ENCODE measurements at places on chromosomes 7 and 10. TPM values are rescaled to one million over a fixed set of nuclear protein-coding genes. Genes with fewer than 3 reads are reported as not detected.
A peak's percentile ranks its signal among the peaks of the same experiment; 100 is the strongest.

DNA sequence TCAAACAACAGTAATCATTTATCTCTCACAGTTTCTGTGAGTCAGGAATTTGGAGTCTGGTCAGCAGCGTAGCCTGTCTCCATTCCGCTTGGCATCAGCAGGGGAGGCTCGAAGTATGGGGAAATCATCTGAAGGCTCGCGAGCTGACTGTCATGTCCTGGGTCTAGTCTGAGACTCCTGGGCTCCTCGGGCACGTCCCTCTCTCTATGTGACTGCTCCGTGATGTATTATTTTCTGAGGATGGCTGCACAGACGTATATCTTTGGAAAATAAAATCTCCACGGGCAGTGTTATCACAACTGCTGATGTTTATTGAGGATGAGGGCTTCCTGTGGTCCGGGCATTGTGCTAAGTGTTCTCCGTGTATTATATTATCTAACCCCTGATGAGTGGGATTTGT lies 23.3 kb upstream of the PCGF5 start:
- no peak for DNase-seq

- peak; percentile 67 for DNase-seq
Measured at GRCh38 chr10:128062881-128063563, 63.2 kb downstream of the MKI67 start.

GRCh38 chr10:100647928-100648327 lies 97.5 kb upstream of the PAX2 start:
- DNase-seq, result no peak

- DNase-seq, result peak; percentile 86
Measured at GRCh38 chr7:71019706-71020105, 112.2 kb upstream of the GALNT17 start.

DNA sequence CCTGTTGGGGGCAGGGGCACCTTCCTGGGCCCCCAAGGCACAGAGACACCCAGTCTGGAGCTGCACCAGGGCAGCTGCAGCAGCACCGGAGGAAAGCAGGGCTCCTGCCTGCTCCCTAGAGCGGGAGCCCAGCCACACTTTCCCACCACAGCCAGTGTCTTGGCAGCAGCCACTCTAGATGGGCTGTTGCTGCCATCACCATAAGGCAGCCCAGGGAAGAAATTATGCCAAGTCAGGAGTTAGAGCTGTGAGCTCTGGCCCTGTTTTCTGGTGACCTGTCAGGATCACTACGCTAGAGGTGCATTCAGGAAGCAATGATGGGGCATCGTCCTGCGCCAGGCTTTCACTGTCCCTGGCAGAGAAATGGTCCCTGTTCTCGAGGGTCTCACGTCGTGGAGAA lies 38.0 kb upstream of the ZNRF2 start:
- no peak for DNase-seq

DNA sequence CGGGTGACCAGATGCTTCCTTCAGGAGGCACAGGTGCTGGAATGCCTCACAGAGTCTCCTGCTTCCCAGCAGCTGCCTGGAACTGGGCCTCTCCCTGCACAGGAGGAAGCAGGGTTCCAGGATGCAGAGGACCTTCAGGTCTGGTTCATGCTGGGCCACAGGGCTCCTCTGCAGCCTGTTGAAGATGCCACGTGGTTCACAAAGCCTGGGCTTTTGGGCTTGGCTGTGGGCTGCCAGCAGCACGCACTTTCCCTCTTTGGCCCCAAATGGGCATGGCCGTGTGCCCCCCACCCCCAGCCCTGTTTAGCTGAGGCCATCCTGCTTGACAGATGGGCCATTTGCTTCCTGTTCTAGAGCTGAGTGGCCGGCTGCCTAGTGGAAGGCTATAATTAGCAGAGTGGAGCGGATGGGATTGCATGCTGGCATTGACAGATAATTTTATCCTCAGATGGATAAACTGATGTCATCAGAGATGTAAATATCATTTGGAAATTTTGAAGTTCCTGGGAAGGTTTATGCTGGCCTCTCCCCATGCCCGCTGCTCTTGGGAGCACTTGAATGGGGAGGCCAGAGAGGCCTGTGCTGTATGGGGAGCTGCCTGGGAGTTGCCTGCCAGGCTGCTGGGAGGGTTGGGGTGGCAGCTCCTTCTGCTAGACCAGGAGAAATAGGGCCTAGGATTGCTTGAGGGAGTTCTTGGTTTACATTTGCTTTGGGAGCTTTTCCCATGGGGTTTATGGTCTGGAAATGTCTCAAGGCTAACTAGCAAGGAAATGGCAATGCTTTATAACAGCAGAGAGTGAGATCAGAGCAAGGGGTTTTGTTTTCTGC lies 28.2 kb downstream of the TSPAN15 start:
- peak; percentile 80 for DNase-seq

DNA sequence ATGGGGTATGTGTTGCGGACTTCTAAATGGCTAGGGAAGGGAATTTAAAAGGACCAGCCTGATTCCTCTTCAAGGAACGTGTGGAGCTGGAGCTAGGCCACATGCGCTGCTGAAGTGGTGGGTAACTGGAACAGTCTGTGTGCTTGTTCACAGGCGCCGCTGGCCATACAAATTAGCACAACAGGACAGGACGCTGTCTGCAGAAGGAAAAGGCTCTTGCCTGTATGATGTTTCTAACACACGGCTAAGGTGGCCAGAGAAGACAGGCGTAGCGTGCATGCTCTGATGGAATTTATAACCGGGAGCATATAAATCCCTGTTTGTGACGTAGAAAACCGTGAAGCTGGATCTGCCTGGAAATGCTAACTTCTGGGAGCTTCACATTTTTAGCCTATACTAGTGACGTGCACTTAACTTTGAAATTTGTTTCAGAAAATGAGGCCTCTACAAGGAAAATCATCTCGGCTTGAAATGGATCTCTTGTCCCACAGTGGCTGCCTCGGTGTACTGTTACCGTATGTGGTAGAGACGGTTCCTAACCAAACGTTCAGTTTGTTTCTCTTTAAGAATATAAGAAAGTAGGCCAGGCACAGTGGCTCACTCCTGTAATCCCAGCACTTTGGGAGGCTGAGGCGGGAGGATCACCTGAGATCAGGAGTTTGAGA lies 569.4 kb downstream of the PTPRN2 start:
- peak; percentile 23 for DNase-seq

DNA sequence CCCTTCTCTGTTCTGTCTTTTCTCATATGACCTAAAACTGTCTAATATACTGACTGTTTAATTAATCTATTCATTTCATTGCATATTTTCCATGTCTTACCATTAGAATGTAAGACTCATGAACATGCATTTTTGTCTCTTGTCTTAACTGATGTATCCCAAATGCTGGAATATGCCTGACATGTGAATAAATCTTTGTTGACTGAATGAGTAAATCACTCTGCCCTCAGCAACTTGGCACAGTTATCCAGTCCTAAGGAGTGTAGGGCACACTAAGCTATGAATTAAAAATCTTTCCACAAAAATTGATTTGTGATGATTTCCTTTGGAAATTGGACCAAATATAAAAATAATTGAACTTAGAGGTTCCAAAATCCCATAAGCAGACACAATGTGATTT lies 111.3 kb downstream of the ETV1 start:
- no peak for DNase-seq

- no peak for DNase-seq
Measured at GRCh38 chr7:149690688-149691446, 82.5 kb downstream of the ZNF467 start.

- no peak for DNase-seq
Measured at GRCh38 chr7:128815289-128815942, 14.8 kb upstream of the FLNC start.

- DNase-seq, result no peak
Measured at GRCh38 chr7:43076606-43077005, 35.8 kb upstream of the HECW1 start.

- DNase-seq, result no peak
Measured at GRCh38 chr7:133741703-133742102, 385.4 kb upstream of the LRGUK start.

GRCh38 chr10:129836253-129836652 lies 127.8 kb downstream of the EBF3 start:
- no peak for DNase-seq

DNA sequence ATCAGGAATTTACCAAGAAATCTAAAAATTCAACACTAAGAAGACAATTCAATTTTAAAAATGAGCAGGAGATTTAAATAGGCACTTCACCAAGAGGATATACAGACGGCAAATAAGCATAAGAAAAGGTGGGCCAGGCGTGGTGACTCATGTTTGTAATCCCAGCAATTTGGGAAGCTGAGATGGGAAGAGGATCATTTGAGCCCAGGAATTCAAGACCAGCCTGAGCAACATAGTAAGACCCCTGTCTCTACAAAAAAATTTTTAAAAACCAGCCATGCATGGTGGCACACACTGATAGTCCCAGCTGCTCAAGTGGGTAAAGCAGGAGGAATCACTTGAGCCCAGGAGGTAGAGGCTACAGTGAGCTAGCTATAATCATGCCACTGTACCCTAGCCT lies 3.5 kb upstream of the AKR1D1 start:
- DNase-seq, result no peak

GRCh38 chr10:62650411-62650810 lies 154.1 kb upstream of the ADO start:
- no peak for DNase-seq

GRCh38 chr10:62109587-62110293 lies 158.9 kb downstream of the RTKN2 start:
- DNase-seq, result no peak

DNA sequence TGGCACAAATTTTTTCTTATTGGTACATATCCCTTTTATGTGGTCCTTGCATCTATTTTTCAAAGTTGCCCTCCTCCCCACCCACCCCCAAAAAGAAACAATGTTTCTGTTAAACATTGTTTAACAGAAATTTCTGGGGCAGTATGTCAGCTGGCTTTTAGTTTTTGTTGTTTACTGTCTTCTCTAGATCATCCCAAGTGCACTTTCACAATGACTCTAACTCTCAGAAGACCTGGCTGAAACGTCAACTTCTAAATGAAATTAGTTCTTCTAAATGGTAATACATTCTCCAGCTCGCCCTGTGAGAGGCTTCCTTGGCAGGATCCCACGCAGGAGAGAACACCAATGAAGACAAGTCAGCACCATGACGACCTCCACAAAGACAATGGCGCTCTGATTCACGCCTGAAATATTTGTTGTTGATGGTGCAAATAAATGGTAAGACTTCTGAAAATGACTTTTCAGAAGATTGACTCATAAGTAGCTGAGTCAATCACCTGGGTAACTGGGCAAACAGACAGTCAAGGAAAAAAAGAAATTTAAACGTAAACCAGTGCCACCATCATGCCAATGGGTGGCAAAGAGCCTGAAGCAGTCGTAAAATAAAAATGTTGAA lies 293.7 kb downstream of the FZD1 start:
- no peak for DNase-seq

DNA sequence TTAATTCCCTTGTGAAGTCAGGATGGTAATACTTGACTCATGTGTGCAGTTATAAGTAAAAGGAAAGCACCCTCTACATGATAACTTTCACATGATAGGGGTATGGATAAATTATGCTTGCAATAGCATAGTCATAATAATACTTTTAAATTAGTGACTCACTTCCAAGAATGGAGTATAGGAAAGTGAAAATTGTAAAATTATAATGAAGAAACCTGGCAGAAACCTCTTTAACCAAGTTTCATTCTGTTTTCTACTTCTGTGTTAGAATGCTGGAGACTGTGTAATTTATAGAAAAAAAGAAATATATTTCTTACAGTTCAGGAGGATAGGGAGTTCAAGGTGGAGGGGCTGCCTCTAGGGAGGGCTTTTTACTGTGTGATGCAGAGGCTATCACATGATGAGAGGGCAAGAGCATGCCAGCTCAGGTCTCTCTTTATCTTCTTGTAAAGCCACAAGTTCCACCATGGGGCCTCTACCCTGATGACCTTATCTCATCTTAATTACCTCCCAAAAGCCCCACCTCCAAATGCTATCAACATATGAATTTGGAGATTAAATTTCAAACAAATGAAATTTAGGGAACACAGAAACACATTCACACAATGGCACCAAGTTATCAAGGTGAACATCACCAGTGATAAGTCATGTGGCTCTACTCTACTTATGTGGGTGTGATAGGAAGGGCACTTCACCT lies 43.2 kb downstream of the HDAC9 start:
- no peak for DNase-seq

- no peak for DNase-seq
Measured at GRCh38 chr7:105577251-105577650, 4.0 kb downstream of the EFCAB10 start.

- DNase-seq, result no peak
Measured at GRCh38 chr7:69309601-69310000, 288.7 kb upstream of the AUTS2 start.

DNA sequence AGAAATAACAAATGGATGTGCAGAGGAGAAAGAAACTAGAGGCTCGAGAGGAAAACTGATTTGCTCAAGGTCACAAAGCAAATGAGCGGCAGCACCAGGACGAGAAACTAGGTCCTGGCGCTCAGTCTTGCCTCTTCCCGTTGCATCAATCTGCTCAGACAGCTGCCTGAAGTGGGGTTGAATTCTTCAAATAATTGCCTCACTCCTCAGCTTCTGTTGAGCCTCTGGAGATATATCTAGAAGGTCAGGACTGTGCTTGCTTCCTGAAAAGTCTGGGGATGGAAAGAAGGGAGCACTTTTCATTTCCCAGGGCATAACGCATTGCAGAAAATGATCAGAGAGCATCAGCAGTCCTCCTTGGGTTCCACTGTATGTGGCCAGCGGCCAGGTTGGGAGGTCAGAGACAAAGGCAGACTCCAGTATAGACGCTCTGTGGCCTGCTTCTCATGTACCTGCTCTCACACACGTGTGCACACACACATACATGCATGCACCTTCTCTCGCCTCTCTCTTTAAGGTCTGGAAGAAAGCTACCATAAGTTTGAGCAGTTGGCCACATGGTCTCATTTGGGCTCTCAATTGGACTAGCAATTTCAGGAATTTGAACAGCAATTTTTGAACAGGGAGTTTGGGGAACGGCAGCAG lies 83.7 kb upstream of the DUSP5 start:
- DNase-seq, result no peak

Gene UNCX
- total RNA-seq, result not detected

Gene HMX2
- not detected for total RNA-seq

Gene OR9A2
- total RNA-seq, result not detected

Gene CRHR2
- total RNA-seq, result not detected

Gene ARMC3
- not detected for total RNA-seq

Gene SVOPL
- 2.3 TPM for total RNA-seq

Gene DMTF1
- 233 TPM for total RNA-seq

Gene GPR15LG
- total RNA-seq, result not detected

Gene UPK3BL2
- 10.9 TPM for total RNA-seq

Gene MYOZ1
- not detected for total RNA-seq

Gene SPDYE2
- total RNA-seq, result not detected

Gene EPO
- not detected for total RNA-seq

Measured in stomach (tissue), 19 donors.